AG09319 (cell line): ENCODE measurements at places on chromosomes 1 and 21.
A peak's percentile ranks its signal among the peaks of the same experiment; 100 is the strongest.

DNA sequence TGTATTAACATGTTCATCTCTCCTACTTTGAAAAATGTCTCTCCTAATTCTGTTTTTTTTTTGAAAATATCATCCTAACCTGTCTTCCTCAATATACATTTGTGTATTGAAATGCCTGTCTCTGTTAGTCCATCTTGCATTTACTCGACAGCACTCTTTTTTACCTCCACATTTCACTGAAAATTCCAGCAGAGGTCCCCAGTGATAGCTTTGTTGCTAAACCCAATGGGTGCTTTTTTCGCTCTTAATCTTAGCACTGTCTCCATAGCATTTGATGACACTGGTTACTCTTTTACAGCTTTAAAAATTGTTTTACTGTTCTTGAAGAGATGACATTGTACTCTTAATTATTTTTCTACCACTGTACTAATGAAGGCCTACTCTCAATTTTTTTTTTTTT lies 10.8 kb downstream of the OSBPL9 start:
- DNase-seq, result no peak

DNA sequence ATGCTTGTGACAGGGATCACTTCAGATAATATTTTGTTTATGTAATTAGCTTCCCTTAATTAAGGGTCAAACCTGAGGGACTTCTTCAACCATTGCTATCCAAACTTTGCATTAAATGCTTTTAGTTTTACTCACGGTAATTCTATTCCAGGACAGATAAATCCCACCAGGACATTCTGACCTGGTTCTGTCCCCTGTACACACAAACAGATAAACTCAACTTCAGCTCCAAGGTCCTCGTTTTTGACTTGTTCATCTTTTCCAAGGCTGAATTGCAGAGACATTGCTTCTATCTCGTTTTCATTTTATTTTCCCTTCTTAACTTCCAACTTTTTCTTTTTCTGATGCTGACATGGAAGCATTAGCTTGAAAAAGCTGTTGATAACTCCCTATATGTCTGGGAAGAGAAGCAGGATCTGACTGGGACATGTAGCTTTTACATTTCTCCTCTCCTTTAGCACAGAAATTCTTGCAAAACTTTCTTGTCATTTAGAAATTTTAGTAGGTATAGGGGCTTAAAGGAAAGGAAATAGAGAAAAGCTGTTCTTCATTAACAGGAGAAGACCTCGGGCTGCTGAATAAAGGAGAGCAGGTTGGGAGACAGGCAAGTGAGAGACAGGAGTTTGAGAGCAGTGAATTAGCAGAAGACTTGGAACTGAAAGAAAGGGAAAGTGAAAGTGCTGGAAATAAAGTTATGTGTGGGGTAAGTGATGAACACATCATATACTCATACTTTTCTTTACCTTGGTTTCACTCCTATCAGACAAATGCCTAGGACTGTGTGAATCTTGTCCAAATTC lies 231.7 kb upstream of the B3GALT2 start:
- no peak for DNase-seq

DNA sequence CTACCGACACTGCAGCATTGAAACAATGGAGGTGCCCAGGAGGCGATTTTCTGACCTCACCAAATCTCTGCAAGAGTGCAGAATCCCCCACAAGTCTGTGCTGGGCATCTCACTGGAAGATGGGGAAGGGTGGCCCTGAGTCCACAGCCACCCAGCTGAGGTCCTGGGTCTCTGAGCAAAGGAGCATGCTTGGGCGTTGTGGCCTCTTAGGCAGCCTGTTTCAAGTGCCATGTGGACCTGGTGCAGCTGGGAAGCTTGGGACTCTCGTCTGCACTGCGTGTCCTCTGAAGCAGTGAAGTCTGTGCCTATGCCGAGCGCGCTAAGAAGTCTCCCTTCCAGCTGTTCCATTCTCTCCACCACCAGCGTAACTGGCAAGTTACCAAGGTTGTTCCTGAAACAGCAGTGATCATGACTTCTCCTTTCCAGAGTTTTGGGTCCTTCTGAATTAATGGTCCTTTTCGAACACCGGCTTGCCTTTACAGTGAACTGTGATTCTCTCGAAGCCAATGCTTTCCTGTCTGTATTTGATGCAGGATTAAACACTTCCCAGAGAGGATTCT lies 5.0 kb upstream of the PLA2G2C start:
- no peak for DNase-seq

GRCh38 chr1:152679459-152679858 lies 4.4 kb downstream of the LCE2C start:
- DNase-seq, result no peak

- no peak for DNase-seq
These were observed 161.8 kb upstream of the IRF2BP2 start for GRCh38 chr1:234771642-234772344.

GRCh38 chr1:246397046-246397445 lies 110.0 kb downstream of the SMYD3 start:
- DNase-seq, result no peak

DNA sequence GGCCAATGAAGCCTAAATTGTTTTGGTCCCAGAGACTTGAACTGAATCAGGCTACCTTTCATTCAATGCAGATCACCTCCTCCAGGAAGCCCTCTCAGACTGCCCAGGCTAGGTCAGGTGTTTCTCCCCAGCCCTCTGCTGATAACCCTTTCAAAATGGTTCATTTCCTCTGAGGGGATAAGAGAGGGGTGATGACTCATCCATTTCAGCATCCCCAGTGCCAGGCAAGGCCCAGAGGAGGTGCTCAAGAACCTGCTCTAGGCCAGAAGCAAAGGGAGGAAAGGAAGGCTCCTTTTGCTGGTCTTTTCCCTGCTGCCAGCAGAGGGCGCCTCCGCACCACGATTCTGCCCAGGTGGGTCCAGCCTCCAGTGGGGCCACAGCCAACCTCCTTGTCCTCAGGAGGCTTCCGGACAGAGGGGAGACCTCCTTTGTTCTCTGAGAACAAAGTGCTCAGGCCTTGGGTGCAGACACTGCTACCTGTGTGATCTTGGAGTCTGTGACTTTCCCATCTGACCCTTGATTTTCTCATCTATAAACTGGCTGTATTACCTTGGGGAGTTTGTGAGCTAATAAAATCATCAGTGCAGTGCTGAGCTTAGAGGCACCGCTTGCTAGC lies 45.3 kb upstream of the ARHGEF10L start:
- DNase-seq, result no peak

- no peak for DNase-seq
These were observed 151.8 kb upstream of the GREM2 start for GRCh38 chr1:240763771-240764170.

DNA sequence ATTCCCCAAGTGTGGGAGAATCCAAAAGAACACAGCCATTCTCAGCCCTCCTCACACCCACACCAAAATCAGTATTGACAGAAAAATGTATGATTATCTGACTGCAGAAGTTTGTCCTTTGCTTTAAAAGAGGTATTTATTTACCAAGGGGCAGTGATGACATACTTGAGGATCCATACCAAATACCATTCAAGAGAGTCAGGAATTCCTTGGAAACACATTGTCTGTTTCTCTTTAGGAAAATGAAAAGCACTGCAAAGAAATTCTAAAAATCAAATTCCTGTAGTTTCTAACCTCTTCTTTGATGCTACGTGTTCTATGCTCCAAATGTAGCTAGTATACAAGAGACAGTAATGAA lies 509.6 kb upstream of the CXADR start:
- DNase-seq, result peak; percentile 19

DNA sequence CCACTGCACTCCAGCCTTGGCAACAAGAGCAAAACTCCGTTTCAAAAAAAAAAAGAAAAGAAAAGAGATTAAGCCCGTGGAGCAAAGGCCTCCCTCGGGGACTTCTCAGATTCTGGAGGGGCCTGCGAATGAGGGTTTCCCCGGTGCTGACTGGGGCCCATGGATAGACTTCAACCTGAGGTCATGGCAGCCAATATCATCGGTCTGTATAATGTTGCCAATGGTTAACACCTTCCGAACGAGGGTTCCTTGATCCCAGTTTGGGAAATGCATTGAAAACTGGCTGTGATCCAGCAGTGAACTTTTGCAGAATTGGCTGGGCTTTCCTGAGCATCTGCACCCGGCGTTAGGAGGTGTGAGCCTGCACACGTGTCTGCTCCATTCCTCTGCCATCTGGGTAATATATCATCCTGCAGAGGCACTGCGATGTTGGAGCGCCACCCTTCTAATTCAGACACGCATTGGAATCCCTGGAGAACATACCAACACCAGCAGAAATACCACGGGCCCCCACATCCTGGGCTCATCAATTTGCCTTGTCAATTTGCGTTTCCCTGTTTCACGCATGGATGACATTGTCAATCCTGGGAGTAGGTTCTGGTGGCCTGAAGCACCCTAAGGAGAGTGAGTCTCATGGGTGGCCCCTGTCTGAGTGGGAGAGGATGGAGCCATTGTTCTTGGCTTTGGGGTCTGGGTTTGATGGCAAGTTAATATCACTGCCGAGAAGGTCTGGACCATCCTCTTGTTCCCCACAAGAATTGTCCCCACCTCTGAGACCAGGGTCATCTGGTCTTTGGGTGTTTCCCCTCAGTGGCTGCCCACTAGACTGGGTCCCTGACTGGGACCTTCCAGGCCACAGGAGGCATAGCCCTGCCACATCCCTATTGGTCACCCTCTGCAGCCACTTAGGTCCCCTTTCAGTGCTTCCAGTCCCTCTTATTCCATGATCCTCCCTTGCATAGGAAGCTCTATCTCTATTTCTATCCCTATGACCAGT lies 441.0 kb downstream of the PTPRU start:
- no peak for DNase-seq

DNA sequence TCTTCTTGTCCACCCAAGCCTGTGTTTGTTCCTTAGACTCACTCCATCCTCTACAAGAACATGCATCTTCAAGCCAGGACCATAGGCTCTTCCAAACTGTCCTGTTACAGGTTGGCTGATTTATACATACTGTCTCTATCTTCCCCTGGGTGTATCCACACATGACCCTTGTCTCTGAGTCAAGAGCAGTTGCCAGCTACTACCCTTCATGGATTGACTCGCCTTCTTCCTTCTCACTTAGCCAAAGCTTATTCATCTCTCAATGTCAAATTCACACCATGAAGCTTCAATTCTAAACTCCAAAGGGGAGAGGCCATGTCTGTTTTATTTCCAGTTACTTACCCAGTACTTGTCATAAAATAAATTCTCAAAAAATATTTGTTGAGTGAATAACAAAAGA lies 64.1 kb upstream of the CACHD1 start:
- DNase-seq, result no peak

GRCh38 chr1:35894183-35894582 lies 11.2 kb downstream of the AGO1 start:
- no peak for DNase-seq
